ENCODE measurements at places on chromosomes 12 and 14.
A peak's percentile ranks its signal among the peaks of the same experiment; 100 is the strongest.

GRCh38 chr12:120892265-120892664 is 11.9 kb downstream of the SPPL3 start:
- DNase-seq = no peak

GRCh38 chr14:32821964-32822653 is 116.6 kb upstream of the NPAS3 start:
- DNase-seq = no peak

GRCh38 chr14:84826294-84826693 is 703.6 kb upstream of the FLRT2 start:
- peak; percentile 78 for DNase-seq

- no peak for DNase-seq
These were observed 41.2 kb downstream of the NEUROD4 start for GRCh38 chr12:55061024-55061423.

DNA sequence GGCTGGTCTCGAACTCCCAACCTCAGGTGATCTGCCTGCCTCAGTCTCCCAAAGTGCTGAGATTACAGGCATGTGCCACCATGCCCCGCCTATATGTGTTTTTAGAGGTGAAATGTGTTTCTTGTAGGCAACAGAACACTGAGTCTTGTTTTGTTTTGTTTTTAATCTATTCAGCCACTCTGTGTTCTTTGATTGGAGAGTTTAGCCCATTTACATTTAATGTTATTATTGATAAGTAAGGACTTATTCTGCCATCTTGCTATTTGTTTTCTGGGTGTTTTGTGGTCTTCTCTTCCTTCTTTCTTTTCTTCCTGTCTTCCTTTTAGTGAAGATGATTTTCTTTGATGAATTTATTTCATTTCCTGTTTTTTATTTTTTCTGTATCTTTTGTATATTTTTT is 29.6 kb downstream of the IFNG start:
- DNase-seq = no peak

GRCh38 chr12:2678426-2678825 is 116.3 kb upstream of the FKBP4 start:
- no peak for DNase-seq

DNA sequence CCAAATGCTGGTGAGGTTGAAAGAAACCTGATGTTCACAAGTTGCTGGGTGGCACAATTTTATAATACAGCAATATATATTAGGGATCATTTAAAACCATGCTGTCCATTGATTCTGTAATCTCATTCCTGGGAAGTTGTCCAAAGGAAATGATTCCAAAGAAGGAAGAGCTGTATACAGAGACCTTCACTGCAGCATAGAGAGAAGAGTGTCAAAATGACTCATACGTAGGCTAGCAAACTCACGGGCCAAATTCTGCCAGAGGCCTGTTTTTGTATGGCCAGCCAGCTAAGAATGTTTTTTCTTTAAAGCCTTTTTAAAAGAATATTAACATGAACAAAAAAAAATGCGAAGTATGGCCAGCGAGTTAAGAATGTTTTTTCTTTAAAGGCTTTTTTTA is 69.2 kb upstream of the MED13L start:
- DNase-seq = peak; percentile 74

- no peak for DNase-seq
These were observed 16.4 kb upstream of the MYBPC1 start for GRCh38 chr12:101578417-101578816.
